Stimulated activated CD4-positive, alpha-beta T cell treated with anti-CD3 and anti-CD28 coated beads, TNF-alpha, amount 100 ng/mL, for 4 hours (primary cell): ENCODE measurements at places on chromosomes 7 and 10.

DNA sequence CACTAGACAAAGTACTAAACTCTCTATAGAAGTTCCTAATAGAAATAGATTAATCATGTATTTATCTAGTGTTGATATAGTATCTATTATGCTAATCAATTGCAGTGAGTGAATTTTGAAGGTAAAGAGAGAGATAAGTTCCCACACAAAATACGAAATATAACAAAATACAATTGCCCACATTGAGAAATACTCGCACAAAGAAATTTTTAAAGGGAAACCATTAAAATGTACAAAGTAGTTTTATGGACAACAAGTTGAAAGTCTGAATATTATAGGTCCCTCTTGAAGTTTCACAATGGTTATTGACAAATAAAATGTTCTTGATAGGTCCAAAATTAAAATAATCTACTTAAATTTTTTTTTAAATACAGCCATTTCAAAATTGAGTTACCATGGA, 1031.1 kb downstream of the SORCS1 start:
- no peak for DNase-seq

- DNase-seq = no peak
These were observed 40.0 kb upstream of the PDK4 start for GRCh38 chr7:95636140-95636940.

DNA sequence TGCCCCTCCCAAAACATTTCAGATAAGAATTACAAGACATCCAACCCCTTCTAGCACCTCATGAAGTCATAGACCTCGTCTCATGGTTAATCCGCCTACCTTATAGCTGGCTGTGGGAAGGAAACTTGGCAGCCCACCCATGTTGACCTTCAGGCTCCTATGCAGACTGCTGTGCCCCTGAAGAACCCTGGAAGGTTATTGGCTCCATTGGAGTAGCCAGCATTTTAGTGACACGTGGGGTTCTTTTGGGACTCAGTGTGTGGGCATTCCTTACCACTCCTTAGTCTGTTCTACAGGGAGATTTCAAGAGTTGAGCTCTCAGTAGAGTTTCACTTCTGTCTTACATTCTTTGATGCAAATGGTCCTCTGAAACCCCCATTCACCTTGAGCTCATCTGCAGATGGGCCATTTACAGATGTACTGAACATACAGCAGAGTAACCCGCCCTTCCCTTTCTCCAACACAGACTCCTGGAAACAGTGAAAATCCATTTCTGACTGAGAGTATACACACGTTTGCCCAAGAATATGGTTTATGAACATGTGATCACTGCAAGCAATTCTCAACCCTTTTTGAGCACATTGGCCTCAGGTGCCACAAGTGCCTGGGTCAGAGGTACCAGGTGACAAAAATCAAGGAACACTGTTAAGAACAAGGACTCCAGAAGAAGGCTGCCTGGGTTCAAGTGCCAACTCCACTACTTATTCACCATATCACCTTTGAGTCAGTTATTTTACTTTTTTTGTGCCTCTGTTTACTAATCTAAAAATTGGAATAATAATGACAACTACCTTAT, 54.0 kb upstream of the HECW1 start:
- DNase-seq = no peak

DNA sequence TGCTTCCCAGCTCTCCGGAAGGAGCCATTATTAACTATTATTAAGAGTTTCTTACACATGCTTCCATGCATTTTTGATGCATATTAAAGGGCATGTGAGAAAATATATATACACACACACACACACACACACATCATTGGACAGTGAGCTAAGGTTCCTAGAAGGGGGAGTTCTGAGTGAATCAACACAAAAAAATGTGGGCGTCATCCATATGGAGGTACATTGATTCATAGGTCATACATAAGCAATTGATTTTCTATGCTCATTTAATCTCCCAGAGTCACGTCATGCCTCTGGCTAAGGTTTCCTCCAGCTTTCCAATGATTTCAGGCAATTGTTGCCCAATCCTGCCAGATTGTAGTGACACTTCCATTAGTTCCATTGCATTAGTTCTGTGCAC, 269.4 kb downstream of the DNAJB9 start:
- no peak for DNase-seq

GRCh38 chr7:35691827-35692307, 3.1 kb downstream of the HERPUD2 start:
- DNase-seq = peak; percentile 9

DNA sequence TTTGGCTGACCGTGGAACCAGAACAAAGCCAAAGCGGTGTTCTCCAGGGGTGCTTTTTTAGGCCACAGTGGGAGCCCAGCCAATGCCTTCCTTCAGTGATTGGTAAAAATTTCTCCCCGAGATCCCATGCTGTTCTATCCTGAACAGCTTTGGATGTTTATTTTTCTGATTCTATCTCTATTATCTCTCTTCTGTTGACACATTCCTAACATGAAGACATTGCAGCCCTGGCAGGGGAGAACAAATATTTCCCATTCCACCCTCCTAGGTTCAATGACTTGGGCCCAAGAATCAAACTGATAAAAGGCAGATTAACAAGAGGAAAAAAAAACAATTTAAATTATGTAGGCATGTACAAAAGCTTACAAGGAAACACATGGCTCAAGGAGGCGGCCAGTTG, 162.7 kb downstream of the PFKFB3 start:
- no peak for DNase-seq

GRCh38 chr7:143015084-143015483, 11.8 kb downstream of the OR9A2 start:
- no peak for DNase-seq

GRCh38 chr10:49273082-49273465, 25.9 kb upstream of the C10orf71 start:
- no peak for DNase-seq

DNA sequence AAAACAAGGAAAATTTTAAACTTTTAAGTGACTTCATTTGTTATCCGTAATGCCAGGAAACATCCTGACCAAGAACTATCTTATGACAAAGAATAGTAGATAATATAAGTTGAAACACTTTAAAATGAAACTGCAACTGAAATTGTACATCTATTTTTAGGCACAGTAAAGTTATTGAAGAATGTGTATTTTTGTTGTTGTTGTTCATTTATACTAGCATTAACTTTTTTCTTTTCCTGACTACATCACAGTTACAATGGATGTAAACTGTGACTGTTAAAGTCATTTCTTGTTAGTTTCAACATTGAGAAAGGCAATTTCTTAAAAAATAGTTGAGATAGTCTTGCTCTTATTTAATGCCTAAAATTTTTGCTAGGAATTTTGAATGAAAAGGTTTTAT, 2.6 kb downstream of the CPED1 start:
- DNase-seq = no peak

GRCh38 chr10:112950714-112951358, 789 bp downstream of the TCF7L2 start:
- no peak for DNase-seq

- no peak for DNase-seq
These were observed 19.8 kb upstream of the MRC1 start for GRCh38 chr10:17789396-17789795.

DNA sequence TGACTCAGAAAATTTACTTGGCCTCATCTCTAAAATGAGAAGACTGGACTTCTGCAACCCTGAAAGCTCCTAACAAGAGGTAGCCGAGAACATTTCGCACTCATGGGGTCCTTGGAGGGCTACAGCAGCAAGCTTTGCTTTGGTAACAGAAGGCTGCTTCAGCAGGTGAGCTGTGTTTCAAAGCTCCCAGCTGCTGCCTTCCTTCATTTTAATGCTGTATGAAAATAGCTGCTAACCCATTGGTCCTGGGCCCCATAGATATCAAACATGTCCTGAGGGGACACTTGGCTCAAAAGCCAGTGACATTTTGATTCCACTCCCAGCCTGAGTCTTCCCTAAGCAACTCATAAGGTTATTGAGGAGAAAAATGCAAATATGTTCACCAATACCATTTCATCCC, 14.3 kb upstream of the MALSU1 start:
- DNase-seq = no peak

DNA sequence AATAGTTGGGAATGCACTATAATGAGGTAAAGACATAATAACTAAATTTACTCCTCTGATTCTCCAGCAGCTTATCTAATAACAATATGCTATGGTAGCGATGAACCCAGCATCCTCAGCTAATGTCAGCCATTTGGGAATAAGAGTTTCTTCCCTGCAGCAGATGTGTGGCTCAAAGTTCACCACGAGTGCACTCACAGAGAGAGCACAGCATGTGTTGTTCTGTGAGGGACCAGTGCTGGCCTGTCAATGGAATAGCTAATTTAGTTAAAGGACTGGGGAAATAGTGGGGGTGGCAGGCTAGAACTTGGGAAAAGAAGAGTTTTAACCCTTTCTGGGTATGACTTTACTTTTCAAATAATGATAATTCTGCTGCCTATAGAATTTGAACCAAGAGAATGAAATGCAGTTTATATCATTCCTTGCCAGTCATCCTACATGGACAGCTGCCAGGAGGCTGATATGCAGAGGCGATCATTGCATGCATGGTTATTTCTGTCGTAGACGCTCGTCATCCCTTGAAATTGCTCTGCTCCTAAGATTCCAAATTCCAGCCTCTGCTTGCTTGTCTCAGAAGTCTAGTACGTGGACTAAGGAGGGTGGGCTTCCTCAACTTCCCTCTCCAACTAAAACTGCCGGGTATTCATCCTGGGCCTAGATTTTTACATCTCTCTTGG, 355.6 kb downstream of the RNLS start:
- DNase-seq = no peak
